NCI-H2029 (cell line): ENCODE measurements at places on chromosomes 7 and 10.

DNA sequence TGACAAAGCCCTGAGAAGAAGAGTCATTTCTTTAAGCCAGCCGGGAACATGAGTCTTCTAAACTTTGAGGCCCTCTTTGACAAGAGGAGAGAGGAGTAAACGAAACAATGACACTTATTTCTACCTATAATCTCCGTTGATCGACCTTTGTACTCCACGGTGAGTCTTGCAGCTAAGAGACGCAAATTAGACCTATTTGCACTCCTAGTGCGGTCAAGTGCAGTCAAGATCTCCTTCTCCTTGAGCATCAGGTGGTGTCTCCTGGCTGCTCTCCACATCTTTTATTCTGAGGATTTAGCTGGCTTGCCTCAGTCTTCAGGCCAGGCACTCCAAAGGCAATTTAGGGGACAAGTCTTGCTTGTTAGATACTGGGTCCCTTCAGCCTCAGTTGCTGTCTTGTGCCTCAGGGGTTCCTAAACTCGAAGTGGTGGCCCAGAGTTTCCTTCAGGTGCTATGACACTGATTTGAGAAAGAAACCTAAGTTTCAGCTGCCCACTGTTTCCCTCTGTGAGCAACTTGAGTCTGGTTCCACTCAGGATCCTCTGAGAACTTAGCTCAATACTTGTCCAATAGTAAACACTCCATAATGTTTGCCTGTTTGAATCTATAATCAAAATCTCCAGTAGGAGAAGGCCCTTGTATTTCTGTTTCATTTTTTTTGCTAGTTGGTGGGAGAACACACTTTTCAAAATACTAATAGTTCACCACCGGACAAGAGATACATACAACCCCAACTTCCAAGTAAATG, 312.9 kb downstream of the RNLS start:
- DNase-seq, result no peak

DNA sequence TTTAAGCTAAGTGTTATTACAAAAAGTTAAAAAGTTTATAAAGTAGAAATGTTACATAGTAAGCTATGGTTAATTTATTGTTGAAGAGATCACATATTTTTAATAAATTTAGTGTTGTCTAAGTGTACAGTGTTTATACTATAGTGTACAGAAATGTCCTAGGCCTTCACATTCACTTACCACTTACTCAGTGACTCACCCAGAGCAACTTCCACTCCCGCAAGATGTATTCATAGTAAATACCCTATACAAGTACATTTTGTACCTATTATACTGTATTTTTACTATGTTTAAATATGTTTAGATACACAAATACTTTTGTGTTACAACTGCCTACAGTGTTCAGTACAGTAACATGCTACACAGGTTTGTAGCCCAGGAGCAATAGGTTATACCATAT, 69.2 kb downstream of the DNAJC1 start:
- DNase-seq, result no peak

DNA sequence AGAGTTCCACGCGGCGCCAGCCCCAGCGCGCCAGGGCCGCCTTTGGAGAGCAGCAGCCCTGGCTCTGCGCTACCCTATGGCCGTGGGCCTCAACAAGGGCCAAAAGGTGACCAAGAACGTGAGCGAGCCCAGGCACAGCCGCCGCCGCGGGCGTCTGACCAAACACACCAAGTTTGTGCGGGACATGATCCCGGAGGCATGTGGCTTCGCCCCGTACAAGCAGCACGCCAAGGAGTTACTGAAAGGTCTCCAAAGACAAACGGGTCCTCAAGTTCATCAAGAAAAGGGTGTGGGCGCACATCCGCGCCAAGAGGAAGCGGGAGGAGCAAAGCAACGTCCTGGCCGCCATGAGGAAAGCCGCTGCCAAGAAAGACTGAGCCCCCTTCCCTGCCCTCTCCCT, 144.1 kb downstream of the SRPK2 start:
- no peak for DNase-seq

DNA sequence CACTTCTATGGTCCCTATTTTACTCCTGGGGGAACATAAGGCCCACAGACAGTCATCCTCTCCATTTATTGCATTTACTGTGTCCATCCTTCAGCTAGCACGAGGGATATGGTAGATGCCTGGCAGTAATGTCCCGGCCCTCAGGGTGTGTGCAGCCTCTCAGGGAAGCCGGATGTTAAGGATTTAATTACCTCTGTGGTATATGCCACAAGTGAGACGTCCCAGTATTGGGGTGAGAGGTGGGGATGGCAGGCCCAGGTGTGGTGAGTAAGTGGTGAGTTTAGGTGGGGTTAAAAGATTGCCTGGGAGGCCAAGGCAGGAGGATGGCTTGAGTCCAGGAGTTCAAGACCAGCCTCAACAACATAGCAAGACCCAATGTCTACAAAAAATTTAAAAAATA, 144.9 kb downstream of the SH3PXD2A start:
- DNase-seq, result no peak

GRCh38 chr7:29384277-29384676, 179.4 kb upstream of the PRR15 start:
- DNase-seq, result no peak

DNA sequence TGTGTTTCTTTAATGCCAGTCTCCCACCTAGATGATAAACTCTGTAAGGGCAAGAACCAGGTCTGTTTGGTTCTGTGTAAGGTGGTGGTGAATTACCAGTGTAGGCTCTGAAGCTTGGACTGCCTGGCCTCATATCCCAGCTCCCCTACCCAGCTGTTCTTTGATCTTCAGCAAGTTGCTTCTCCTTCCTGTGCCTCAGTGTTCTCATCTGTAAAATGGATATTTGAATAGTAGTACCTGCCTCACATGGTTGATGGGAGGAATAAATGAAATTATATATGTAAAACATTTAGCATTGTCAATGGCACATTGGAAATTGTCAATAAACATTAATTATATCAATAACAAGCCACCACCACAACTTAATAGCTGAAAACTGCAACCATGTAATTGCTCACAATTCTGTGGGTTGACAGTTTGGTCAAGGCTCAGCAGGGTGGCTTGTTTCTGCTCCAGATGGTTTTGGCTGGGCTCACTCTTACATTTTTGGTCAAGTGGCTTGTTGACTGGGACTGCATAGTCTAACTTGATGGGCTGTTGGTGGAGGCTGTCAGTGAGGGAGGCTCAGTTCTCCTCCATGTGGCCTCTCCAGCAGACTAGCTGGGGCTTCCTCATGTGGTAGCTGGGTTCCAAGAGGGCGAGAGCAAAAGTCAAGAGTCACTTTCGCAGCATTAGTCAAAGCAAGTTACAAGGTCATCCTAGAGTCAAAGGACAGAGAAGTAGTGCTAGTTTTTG, 84.5 kb upstream of the DUSP5 start:
- DNase-seq, result no peak

DNA sequence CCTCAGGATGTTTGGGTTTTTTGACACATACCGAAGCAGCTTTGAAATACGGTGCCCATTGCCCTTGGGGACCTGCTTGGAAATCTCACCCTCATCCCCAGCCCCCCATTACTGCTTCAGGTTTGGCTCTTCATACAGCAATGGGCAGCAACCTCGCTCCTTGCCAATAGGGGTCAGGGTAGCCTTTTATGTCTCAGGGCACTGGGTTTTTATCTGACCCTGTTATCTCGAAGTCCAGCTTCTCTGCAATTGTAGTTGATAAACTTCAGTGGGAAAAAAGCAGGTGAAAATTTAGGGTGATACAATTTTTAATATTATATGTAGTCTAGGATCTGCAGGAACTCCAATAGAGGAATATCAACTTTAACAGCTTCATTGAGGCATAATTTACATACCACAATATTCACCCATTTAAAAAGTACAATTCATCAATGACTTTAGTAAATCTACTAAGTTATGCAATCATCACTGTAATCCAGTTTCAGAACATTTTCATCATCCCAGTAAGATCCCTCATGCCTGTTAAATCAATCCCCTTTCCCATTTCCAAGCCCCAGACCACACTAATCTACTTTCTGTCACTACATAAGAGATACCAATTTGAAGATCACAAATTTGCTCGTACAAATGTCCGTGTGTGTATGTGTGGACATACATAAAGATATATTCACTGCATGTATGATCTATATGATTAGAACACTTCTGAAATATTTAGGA, 386.2 kb downstream of the KCNMA1 start:
- DNase-seq, result peak; percentile 51

DNA sequence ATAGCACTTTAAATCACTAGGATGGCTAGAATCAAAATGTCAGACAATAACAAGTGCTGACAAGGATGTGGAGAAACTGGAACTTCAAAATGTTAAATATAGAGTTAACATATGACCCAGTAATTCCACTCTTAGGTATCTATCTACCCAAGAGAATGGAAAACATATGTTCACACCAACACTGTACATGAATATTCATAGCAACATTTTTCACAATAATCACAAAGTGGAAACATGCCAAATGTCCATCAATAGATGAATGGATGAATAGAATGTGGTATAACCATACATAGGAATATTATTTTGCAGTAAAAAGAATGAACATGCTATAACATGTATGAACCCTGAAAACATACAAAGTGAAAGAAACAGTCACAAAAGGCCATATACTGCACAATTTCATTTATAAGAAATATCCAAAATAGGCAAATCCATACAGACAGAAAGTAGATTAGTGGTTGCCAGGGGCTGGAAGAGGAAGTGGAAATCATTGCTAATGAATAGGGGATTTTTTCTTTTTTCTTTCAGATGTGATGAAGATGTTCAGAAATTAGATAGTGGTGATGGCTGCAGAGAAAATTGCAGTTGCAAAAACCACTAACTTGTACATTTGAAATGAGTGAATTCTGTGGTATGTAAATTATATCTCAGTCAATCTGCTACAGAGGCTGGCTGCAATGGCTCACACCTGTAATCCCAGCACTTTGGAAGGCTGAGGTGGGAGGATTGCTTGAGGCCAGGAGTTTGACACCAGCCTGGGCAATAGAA, 93.0 kb downstream of the CPVL start:
- no peak for DNase-seq

DNA sequence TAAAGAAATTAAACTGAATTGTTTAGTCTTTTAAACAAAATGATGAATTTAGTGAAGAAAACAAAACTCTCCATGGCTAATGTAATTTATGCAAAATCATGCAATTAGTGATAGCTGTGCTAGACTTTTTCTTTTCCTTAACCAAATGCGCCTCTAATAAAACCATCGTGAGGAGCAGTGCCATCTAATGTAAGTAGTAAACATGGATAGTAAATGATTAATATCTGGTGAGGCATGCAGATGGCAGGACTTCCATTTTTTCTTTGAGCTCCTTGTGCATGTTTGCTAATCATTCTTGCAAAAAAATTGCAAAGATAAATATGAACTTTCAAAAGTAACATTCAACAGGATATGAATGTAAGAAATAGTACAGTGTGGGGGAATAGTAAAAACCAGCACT, 2.3 kb downstream of the INSYN2A start:
- DNase-seq, result no peak

DNA sequence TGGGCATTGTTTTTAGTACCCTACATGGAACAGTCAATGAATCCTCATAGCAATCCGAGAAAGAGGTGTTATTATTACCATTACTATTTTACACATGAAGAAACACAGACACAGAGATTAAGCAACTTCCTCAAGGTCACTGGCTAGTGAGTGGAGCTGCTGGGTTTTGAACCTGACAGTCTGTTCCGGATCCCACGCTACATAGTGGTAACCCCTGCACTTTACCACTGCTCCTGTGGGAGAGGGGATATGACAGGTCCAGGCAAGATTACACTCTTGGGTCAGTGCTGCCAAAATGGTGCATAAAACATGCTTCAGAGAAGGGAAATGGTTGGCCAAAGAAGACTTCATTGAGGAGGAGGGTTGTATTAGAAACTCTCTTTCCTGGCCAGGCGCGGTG, 185.7 kb downstream of the XPNPEP1 start:
- DNase-seq, result no peak

- DNase-seq, result no peak
Measured at GRCh38 chr7:74063646-74064045, 20.0 kb upstream of the LIMK1 start.

GRCh38 chr7:133674079-133674763, 421.3 kb downstream of the EXOC4 start:
- DNase-seq, result no peak

- no peak for DNase-seq
Measured at GRCh38 chr10:76301950-76302349, 870.5 kb downstream of the LRMDA start.

DNA sequence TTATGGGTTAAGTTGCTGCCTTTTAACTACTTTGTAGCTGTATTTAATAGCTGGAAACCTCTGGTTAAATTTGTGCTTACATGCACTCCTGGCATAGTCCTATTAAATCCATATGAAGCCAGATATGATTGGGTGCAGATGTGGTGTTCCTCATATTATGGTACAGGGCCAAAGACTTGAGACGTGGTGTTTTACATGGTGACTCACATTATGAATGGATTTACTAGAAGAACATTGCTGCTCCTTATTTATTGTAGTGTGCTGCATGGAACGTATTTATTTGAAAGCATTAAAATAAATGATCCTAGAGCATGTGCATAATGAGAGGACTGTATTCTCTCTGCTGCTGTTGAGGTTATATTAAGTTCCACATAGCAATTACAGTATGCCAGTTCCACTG, 224.1 kb downstream of the SLC25A13 start:
- DNase-seq, result no peak

GRCh38 chr10:65172249-65172648, 1651.0 kb downstream of the REEP3 start:
- no peak for DNase-seq

GRCh38 chr10:105596749-105597148, 955.7 kb downstream of the SORCS3 start:
- DNase-seq, result no peak

- no peak for DNase-seq
Measured at GRCh38 chr7:38907066-38907465, 1.9 kb downstream of the VPS41 start.

GRCh38 chr7:139393621-139394211, 34.0 kb downstream of the LUC7L2 start:
- DNase-seq, result no peak

DNA sequence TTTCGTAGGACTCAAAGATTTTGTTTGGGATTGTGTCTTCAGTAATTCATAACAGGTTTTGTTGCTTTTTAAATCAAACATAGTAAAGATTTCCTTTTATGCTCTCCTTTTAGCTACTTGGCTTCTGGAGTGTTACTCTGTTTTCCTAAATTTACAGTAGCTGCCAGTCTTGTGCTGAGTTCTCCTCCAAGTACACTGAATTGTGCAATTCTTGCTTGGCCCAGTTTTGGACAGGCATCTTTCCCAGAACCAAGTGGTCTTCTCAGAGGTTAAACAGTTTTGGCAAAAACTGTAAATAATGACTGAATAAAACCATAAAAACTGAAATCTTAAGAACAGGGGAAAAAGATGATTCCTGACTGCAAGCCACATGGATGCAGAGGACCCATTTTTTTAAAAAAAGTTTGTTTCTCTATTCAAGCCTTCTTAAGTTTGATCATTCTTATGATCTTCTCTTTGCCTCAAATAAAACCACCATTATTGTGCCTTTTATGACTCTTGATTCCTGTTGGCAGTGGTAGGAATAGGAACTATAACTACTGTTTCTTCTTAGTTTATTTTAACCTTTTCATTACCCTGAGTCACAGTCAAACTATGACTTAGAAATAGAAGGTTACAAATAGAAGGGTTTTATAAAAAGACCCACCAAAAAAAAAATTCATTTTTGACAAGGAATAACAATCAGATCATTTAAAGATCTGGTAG, 88.0 kb downstream of the MDFIC start:
- no peak for DNase-seq

GRCh38 chr10:132266594-132267161, 41.1 kb downstream of the STK32C start:
- DNase-seq, result no peak
